ENCODE measurements at places on chromosomes 1 and 21. TPM values are rescaled to one million over a fixed set of nuclear protein-coding genes. Genes with fewer than 3 reads are reported as not detected.

- DNase-seq: peak; percentile 90
These were observed at the start of gene RCAN3 for GRCh38 chr1:24502709-24503058. TSS of gene RCAN3 (plus strand) at chr1:24502836. CDS start at chr1:24514373, 11,537 bp downstream.

- no peak for DNase-seq
These were observed 506.6 kb upstream of the PTBP2 start for GRCh38 chr1:96214982-96215381.

GRCh38 chr1:34129630-34130029 lies 35.4 kb downstream of the CSMD2 start:
- no peak for DNase-seq

DNA sequence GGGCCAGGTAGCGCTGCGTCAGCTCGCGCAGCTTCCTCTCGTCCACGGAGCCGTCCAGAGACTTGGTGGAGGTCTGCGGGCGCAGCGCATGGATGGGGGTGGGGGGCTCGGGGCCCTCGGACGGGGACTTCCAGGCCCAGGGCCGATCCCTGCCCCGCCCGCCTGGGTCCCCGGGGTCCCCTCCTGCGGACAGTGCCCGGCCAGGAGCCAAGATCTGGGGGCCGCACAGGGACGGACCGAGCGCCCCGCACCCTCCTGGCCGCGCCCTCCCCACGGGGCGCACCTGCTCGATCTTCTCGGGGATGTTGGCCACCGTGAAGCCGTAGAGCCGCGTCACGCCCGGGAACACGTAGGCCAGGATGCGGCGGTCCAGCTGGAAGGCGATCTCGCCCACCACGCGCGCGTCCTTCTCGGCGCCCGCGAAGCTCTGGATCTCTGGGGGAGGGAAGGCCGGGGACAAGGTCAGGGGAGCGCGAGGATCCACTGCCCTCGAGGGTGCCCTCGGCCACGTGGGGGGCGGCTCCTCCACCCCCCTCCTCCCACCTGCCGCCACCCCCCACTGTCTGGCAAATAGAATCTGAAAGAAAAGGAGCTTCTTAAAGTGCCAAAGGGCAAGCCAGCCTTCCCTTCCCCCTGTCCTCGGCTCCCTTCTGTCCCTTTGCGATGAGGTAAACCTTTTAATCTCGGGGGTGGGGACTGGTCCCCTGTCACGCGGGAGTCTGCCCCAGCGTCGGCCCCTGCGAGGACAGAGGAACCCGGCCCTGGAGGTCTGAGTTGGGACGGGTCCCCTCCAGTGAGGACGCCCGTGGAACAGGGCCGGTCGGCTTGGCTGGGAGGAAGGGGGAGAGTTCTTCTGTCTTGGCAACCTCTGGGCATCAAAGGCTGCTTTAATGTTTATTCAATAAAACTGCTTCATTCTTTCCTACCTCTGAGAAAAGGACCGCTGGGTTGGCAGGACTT lies 6.5 kb upstream of the FTCD start:
- DNase-seq: no peak

PDE9A gene
- 16.6 TPM for total RNA-seq

GRCh38 chr1:85049735-85050166 lies 1.5 kb upstream of the MCOLN3 start:
- no peak for DNase-seq

GRCh38 chr1:229798558-229798957 lies 172.5 kb downstream of the URB2 start:
- no peak for DNase-seq

DNA sequence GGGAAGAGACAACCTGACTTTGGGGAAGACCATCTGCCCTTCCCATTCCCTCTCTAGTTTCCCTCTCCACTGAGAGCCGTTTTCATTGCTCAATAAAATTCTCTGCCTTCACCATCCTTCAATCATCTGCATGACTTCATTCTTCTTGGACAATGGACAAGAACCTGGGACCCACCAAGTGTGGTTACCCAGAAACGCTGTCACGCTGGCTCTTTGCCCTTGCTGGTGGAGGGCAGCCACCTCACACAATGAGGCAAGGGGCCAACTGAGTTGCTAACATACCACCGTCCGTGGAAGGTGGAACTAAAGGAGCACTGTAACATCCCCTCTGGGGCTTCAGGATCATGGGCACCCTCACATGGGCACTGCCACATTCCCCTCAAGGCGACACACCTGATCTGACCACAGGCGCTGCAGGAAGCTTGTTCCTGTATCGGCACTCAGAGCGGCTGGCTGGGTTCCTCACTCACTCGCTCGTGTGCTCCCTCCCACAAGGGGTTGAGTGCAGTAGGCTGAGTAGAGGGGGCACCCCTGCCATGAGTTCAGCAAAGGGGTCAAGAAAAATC lies 652.4 kb downstream of the PLPP3 start:
- no peak for DNase-seq

DNA sequence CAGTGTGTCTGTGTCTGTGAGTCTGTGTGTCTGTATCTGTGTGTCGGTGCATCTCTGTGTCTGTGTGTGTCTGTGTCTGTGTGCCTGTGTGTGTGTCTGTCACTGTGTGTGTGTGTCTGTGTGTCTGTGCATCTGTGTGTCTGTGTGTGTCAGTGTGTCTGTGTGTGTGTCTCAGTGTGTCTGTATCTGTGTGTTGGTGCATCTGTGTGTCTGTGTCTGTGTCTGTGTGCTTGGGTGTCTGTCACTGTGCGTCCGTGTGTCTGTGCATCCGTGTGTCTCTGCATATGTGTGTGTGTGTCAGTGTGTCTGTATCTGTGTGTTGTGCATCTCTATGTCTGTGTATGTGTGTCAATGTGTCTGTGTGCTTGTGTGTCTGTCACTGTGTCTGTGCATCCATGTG lies 44.7 kb upstream of the POFUT2 start:
- no peak for DNase-seq

All from activated T-helper 2 cell treated with anti-CD3 and anti-CD28 coated beads, Interferon-gamma antibody, Interleukin-2, Interleukin-4, amounts not matched to agents 10 μg/mL and 5 μg/mL and 100 μg/mL, durations not matched to agents 14 hours and 24 hours and 36 hours (primary cell).